ENCODE measurements at places on chromosomes 5 and 9.

- DNase-seq, result no peak
Measured at GRCh38 chr5:91092859-91093783, 290.0 kb downstream of the ARRDC3 start.

DNA sequence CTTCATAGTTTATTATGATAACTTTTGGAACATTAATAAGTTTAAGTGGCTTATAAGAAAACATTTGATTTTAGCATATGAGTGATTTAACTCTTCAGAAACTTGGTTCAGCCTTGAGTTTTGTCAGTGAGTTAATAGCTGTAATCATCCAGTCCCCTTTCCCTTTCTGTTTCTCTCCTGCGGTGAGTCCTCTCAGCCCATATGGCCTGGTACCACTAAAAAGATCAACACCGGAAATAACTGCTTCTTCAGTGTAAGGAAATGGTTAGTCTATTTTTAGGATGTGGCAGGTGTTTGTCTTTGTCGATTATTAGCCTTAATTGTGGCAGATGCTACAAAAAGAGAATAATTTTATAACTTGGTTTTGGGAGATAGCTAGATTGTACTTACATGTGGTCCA is 120.2 kb upstream of the GRHPR start:
- no peak for DNase-seq

DNA sequence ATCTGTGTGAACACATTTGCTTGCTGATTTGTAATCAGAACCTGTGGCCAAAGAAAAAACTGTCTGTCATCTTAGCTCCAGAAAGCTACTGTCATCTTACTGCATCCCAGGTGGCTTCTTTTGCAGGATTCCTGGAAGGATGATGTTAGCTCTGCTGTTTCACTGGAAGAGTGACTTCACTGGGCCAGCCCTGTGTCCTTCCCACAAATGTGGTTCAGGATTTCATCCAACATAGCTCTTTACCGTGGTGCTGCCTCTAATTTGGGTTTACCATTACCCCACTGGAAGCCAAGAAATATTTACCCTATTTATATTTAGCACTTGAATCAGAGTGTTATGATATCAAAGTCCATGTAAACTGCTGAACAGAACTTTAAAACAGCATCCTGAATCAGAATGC is 501.0 kb downstream of the GADD45G start:
- no peak for DNase-seq

- no peak for DNase-seq
Measured at GRCh38 chr9:126071076-126071750, 255.4 kb upstream of the MVB12B start.

GRCh38 chr5:68450245-68450852 is 234.8 kb downstream of the PIK3R1 start:
- DNase-seq, result no peak

GRCh38 chr5:40578501-40579451 is 100.9 kb upstream of the PTGER4 start:
- DNase-seq, result no peak

- no peak for DNase-seq
Measured at GRCh38 chr5:140196115-140196814, 21.3 kb downstream of the CYSTM1 start.

DNA sequence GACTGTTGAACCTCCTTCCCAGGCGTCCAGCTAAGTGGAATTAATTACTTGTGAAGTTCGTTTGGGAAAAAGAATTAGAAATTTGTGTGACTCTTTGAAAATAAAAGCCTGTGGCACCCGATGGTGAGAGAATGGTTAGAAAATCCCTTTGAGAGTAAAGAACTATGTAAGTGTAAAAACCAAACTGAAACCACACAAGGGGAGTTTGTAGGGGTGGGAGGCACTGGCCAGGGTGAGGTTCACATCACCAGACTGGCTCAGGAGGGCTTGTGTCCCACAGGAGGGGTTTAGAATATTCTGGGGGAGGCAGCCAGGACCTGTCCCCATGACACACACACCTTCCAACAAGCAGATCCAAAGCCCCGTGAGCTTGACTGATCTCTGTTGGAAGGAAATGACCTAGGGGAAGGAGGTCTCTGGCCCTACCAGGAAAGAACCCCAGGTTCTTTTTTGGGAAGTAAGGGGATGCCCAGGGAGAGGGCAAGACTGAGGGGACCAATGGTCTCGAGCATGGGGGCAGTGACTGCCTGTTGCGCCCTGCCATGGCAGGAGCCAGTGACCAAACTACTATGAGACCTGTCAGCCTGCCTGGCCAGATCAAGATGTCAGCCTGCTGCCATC is 4.3 kb downstream of the SPATA24 start:
- DNase-seq, result no peak

DNA sequence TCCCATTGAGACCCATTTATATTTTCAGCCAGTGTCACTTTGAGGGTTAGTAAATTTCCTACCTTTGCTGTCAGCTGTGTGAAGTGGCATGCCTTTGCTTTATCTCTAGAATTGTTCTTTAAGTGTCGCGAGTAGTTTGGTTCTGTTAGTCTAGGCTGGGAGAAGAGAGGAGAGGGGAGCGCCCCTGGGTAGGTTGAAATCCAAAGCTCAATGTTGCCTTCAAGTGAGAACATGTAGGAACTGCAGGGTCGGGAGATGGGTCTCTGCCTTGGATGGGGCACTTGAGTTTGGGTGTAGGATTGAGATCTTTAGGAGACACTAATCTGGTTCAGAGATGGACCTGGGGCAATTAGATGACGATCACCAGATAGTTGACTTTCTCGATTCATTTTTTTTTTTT is 46.3 kb downstream of the STC2 start:
- DNase-seq, result no peak

GRCh38 chr9:91991721-91992341 is 41.8 kb upstream of the ROR2 start:
- no peak for DNase-seq

DNA sequence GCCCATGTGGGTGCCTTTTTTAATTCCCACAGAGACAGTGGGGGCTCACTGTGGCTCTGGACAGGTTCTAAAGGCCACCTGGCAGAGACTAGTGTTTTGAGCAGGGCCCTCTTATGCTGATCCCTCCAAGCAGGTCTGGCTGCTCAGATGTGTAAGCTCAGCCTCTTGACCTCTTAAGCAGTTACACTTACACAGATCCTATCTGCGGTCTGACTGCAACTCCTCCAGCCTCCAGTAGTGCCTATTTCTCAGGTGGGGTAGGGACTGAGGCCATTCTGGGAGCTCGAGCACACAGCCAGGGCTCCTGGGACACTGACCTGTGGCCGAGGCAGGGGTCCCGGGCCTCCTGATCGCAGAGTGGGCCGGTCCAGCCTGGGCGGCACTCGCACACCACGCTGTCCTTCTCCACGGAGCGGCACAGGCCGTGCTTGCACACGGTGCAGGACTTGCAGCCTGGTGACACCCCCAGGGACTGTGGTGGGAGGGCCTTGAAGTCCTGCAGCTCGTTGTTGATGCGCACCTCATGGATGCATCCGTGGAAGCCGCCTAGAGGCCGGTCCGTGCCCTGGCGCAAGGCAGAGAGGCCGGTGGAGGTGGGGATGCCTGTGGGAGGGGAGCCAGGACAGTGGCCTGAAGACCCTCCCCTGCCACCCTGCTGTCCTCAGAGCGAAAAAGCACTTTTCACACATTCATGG is 91.9 kb upstream of the PANK3 start:
- DNase-seq, result no peak

DNA sequence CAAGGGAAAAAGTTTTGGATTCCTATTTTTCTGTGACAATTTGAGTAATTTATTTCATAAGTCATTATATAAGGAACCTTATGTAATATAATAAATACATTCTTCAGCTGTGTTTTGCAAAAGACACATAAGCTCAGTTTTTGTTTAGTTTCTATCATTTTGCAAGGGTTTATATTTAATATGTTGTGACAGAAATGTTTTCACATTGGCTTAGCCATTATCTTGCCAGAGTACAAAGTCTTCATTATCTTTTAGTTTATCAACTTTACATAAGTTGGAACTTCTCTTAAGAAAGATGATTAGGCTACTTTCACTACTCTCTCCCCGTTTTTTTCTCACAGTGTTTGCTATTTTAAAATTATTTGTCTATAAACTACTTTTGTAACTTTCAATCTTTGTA is 54.8 kb downstream of the ERCC6L2 start:
- no peak for DNase-seq

GRCh38 chr9:71921190-71921814 is 9.9 kb downstream of the C9orf85 start:
- no peak for DNase-seq

- no peak for DNase-seq
Measured at GRCh38 chr9:71308454-71308853, 187.0 kb upstream of the TRPM3 start.

DNA sequence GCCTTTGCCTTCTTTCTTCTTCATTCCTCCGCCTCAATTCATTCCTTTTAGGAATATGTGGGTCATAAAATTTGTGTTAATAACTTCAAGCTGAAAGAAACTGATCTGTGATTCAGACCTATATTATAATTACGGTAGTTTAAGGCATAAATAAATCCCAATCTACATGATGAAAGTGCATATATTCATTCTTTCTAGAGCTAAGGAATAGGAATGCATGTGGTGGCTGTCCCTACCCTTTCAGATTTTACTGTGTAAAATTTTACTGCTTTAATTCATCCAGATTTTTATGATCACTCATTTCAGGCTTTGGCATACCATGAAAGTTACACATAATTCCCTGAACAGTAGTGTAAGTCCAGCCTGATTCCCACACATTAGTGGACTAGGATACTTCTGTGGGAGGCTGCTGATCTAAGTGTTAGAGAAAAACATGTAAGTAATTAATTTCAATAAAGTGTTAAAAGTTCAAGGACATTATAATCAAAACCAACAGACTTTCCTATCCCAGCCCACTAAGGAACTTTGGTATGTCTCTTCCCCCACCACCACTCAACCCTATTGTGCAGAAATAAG is 83.1 kb downstream of the HINT1 start:
- no peak for DNase-seq

GRCh38 chr5:35863159-35863558 is 6.5 kb downstream of the IL7R start:
- DNase-seq, result no peak

- DNase-seq, result no peak
Measured at GRCh38 chr9:110785166-110785565, 116.6 kb downstream of the MUSK start.

DNA sequence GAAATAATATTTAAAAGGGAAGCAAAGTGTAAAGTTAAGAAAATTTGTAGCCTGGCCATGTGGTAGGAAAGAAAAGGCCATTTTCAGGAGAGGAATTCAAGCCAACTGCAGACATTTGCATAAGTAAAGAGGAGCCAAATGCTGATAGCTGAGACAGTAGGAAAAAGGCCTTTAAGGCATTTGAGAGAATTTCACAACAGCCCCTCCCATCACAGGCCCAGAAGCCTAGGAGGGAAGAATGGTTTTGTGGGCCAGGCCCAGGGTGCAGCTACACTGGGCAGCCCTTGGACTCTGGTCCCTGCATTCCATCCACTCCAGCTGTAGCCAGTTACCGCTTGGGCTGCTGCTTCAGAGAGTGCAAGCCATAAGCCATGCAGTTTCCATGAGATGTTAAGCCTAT is 1556.8 kb downstream of the EFNA5 start:
- DNase-seq, result no peak

DNA sequence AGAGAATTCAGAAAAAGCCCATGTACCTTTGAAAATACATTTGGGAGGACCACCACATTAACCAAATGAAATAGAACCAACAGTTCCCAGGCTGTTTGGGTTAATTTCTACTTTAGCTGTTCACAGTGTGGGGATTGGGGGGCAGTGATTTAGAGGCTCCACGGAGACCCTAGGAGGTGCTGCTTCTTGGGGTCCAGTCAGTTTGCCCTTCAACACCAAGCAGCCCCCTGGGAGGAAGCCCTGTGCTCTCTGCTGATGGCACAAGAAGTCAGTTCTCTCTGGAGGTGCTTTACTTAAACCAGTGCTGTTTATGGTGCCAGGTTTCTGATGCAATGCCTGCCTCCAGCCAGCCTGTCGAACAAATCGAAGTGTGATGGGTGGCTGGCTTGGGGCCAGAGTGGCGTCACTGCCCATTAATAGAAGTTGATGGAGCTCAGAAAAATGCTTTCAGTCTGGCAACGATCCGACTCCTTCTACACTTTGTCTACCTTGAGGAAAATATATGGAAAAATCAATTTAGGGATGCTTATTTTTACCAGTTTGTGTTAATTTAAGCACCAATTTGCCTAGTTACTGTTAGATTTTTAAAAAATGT is 134.0 kb downstream of the SNX18 start:
- no peak for DNase-seq

GRCh38 chr9:117825609-117826347 is 121.6 kb downstream of the TLR4 start:
- no peak for DNase-seq
